D721Med (cell line): ENCODE measurements at places on chromosomes 2 and 18.

GRCh38 chr2:8120506-8120860 lies 561.4 kb upstream of the ID2 start:
- no peak for DNase-seq

DNA sequence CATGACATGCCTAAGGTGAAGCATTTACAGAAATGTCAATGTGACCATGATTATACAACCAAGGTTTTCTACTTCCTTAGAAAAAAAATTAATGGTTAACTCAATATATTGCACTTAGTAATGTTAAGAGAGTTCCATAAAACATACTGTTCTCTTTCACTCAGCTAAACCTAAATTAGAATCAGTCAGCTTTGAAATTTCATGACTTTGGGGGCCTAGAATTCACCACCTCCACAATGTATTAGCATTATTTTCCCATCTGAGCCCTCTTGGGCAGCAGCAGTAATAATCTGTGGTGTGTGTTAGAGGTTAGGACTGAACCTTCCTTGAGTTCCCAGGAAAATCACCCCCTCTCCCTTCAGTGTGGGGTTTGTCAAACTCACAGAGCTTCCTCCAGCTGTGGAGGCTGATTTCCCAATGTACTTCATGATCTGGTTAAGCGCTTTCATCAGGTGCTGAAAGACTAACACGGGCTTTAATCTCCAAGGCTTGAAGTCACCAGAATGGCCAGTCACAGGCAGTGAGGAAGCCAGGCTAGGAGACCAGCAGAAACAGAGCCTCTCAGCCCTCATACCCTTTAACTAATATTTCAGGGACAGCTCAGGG lies 7.1 kb upstream of the UPP2 start:
- no peak for DNase-seq

- no peak for DNase-seq
Measured at GRCh38 chr2:199118673-199119112, 339.0 kb downstream of the SATB2 start.

DNA sequence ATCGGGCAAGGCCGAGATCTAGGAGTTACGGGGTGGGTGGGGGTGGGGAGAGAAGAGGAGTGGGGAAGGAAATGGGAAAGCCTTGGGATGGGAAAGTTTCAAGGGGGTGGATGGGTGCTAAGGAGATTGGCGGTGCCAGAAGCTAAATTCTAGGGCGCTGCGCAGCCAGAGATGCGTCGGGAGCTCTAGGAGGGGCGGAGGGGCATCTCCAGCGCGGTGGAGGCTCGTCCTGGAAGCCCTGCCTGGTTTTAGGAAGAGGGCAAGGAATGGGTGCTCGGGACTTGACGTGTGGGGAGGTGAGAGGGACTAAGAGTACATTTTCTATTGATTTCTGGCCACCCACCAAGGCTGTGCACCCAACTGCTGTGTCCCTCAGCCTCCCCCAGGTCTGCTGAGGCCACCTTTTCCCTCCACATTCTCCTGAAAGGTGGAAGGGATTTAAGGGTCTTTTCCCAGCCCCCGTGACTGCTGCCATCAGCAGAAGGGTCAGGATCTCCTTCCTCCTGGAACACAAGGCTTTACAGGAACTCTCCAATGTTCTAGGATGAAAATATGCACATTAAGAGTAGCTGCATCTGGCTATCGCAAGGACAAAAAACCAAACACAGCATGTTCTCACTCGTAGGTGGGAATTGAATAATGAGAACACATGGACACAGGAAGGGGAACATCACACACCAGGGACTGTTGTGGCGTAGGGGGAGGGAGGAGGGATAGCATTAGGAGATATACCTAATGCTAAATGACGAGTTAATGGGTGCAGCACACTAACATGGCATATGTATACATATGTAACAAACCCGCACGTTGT lies 1.4 kb downstream of the C2orf72 start:
- DNase-seq, result no peak

DNA sequence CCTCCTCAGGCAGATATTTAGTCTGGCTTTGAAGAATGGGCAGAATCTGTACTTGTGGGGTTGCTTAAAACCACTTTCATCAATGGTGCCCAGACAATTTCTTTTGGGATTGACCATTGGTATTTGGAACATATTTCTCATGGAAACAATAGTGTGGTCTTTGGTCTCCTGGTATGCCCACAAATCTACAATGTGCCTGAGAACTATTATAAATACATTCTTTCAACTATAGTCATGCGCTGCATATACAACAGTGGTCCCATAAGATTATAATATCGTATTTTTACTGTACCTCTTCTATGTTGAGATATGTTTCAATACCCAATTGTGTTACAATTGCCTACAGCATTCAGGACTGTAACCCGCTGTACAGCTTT lies 34.8 kb upstream of the PPP4R1 start:
- no peak for DNase-seq

- DNase-seq, result no peak
Measured at GRCh38 chr18:26457195-26457594, 91.2 kb downstream of the KCTD1 start.
